ENCODE measurements at places on chromosomes 2 and 18. TPM values are rescaled to one million over a fixed set of nuclear protein-coding genes. Genes with fewer than 3 reads are reported as not detected.

The ANKRD30BL gene
- not detected for total RNA-seq

The INHA gene
- 0.43 TPM for total RNA-seq

The FASTKD1 gene
- 31.2 TPM for total RNA-seq

GRCh38 chr2:109195193-109196045, 66.4 kb downstream of the SH3RF3 start:
- peaks cover 17% of the 10 kb centered on the region for H3K4me1 ChIP-seq
- peak; percentile 45 for DNase-seq
- no peak overlapping the region for H3K4me3 ChIP-seq
- no peaks in the 10 kb centered on the region for H3K27me3 ChIP-seq

GRCh38 chr18:32980896-32981295, 208.1 kb upstream of the KLHL14 start:
- no peak for DNase-seq
- no peaks in the 10 kb centered on the region for H3K4me1 ChIP-seq
- no peak overlapping the region for H3K4me3 ChIP-seq
- no peaks in the 10 kb centered on the region for H3K27me3 ChIP-seq

DNA sequence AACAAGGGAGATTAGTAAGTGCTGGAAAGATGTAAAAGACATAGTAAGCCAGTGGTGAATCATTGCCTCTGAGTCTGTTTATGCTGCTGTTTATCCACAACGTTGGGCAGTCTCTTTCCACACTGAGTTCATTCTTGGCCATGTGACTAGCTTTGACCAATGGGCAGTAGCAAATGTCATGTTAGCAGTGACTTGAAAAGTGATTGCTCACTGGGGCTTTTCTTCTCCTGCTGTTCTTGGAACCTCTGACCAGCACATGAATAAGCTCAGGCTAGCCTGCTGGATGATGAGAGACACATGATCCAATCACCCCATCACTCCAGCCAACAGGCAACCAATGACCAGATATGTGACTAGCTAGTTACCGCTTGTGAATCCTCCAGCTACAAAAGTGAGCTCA, 360.4 kb downstream of the SLC4A3 start:
- no peak for DNase-seq
- no peaks in the 10 kb centered on the region for H3K36me3 ChIP-seq
- no peak overlapping the region for H3K4me3 ChIP-seq
- no peaks in the 10 kb centered on the region for H3K4me1 ChIP-seq
- H3K27ac ChIP-seq: no peak overlapping the region
- H3K27me3 ChIP-seq: no peaks in the 10 kb centered on the region

DNA sequence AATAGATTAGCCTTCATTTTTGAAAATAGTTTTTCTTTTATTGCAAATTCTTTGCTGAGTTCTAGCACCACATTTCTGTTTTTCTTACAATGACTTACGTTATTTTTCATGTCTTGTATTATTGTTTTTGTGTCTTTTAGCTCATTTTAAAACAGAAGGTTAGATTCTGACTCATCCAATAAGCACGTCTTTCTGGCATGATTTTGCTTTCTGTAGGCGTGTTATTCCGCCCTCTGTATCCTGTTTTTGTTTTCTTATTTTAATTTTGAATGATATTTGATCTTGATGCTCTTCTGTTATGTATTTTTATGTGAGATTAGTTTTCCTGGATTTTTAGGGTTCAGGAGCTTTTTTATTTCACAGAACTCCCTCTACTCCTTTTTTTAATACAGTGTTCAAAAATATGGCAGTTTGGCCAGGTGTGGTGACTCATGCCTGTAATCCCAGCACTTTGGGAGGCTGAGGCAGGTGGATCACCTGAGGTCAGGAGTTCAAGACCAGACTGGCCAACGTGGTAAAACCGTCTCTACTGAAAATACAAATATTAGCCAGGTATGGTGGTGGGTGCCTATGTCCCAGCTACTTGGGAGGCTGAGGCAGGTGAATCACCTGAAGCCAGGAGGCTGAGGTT, 145.0 kb downstream of the CLIP4 start:
- no peaks in the 10 kb centered on the region for H3K36me3 ChIP-seq
- H3K4me3 ChIP-seq: no peak overlapping the region
- H3K27ac ChIP-seq: no peak overlapping the region
- H3K4me1 ChIP-seq: no peaks in the 10 kb centered on the region
- DNase-seq: no peak

GRCh38 chr2:65605743-65606058, 173.3 kb upstream of the SPRED2 start:
- peaks cover 4% of the 10 kb centered on the region for H3K4me1 ChIP-seq
- DNase-seq: no peak
- no peak overlapping the region for H3K4me3 ChIP-seq
- no peaks in the 10 kb centered on the region for H3K27me3 ChIP-seq
- no peaks in the 10 kb centered on the region for H3K36me3 ChIP-seq

- H3K27ac ChIP-seq: no peak overlapping the region
- no peaks in the 10 kb centered on the region for H3K36me3 ChIP-seq
- no peaks in the 10 kb centered on the region for H3K27me3 ChIP-seq
- H3K4me1 ChIP-seq: no peaks in the 10 kb centered on the region
- no peak for DNase-seq
These were observed 101.2 kb upstream of the MAP4K4 start for GRCh38 chr2:101596333-101596732.

DNA sequence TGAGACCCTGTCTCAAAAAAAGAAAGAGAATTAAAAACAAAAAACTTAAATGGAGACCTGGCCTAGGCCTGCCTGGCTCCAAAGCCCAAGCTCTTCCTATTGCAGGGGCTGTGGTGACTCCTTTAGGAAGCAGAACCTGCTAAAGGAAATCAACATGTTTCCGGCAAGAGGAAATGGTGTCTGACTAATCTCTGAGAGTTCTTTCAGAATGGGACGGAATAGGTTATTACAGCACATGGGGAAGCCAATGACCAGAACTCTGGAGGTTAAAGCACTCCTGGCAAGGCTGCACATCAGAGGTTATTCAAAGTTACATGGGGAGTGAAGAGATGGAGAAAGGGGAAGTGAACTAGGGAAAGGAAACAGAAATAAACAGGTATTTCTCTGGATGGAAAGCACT, 21.4 kb downstream of the KIF3C start:
- no peaks in the 10 kb centered on the region for H3K27me3 ChIP-seq
- H3K27ac ChIP-seq: no peak overlapping the region
- peaks cover 16% of the 10 kb centered on the region for H3K4me1 ChIP-seq
- H3K36me3 ChIP-seq: no peaks in the 10 kb centered on the region

GRCh38 chr18:41992066-41992465, 37.0 kb downstream of the PIK3C3 start:
- no peak overlapping the region for H3K27ac ChIP-seq
- no peaks in the 10 kb centered on the region for H3K4me1 ChIP-seq
- no peak for DNase-seq
- H3K36me3 ChIP-seq: peaks cover 66% of the 10 kb centered on the region

GRCh38 chr2:232387451-232388171, 9.1 kb downstream of the ALPP start:
- peak overlapping the region; percentile 66 for H3K27ac ChIP-seq
- DNase-seq: peak; percentile 69
- H3K4me3 ChIP-seq: peak overlapping the region; percentile 36
- H3K36me3 ChIP-seq: no peaks in the 10 kb centered on the region
- peaks cover 57% of the 10 kb centered on the region for H3K27me3 ChIP-seq
